ENCODE measurements at places on chromosomes 5 and 9.

GRCh38 chr9:124353166-124353768 is 62.0 kb downstream of the PSMB7 start:
- no peak for DNase-seq

GRCh38 chr9:15889555-15889954 is 336.7 kb downstream of the CCDC171 start:
- no peak for DNase-seq

DNA sequence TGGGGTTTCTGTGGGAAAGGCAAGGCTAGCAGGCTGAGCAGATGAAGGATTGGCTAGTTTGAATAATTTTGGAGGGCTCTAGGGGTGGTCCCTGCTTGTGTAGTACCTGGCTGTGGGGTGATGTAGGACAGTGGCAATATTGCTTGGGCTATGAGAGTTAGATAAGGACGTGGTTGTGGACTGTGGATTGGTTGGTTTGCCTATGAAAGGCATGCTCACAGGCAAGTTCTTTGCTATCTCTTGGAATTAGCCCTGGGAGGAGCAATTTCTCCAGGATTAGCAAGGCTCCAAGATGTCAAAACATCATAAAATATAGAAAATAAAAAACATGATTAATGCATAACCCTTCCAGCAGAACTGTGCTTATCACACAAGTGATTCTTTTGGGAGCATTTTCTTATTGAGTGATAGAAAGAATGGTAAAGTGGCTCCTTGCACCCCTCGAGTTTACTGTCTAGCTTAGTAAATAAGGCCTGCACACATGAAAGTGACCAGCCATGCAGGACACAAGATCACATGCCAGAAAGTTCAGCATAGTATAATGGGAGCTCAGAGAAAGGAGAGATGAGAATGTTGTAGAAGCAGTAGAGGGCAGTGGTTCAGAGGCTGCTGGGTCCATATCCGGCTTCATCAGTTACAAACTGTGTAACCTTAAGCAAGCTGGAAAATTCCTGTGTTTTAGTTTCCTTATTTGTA is 13.8 kb downstream of the AOPEP start:
- DNase-seq: no peak

DNA sequence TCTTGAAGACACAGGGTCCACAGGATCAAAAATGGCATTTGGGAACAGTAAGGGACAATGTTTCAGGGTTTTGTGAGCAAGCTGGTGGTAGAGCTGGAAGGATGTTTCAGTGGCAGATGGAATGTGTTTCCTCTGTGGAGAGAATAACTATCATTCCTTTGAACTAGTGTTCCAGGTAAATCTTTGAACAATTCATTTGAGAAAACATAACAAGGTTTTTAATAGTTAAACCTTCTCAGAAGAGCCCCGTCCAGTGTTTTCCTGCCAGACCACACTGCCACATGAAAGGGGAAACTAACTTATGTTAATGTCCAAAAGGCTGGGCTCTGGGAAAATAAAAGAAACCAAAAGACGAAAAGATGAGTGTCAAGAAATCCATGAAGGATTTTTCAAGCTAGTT is 207.0 kb upstream of the ZNF462 start:
- DNase-seq: no peak

DNA sequence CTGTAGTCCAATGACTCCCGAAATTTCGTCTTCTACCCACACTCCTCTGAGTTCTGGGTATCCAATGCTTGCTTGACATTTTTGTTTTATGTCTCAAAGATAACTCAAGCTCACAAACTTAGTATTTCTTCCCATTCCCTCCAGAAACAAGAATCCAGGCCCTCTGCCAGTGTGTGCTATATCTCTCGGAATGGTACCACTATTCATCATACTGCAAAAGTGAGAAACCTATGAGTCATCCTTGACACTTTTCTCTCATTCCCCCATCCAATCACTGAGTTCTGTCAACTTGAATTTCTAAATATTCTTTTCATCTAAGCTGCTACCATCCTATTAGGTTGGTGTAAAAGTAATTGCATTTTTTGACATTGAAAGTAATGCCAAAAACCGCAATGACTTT is 9.8 kb downstream of the SLC12A2 start:
- no peak for DNase-seq

All from NCI-H510A (cell line).